NCI-H524 (cell line): ENCODE measurements at places on chromosomes 16 and 17.

GRCh38 chr16:22315979-22316378, 18.8 kb downstream of the POLR3E start:
- no peak for DNase-seq

DNA sequence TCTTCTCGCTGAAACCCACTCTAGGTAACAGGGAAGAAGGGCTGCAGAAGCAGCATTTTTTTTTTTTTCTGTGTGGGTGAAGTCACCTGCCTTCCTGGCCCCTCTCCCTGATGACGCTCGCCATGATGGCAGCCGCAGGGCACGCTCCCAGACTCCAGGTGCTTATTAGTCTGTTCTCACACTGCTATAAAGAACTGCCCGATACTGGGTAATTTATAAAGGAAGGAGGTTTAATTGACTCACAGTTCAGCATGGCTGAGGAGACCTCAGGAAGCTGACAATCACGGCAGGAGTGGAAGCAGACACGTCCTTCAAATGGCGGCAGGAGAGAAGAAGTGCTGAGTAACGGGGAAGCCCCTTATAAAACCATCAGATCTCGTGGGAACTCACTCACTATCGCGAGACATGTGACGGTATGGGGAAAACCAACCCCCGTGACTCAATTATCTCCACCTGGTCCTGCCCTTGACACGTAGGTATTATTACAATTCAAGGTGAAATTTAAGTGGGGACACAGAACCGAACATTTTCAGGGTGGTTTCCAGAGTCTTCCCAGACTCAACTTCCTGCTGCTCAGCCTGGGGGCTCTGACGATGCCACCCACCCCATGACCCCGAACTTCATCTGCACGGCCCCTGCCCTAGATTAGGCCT, 34.9 kb upstream of the NLRP1 start:
- no peak for DNase-seq

DNA sequence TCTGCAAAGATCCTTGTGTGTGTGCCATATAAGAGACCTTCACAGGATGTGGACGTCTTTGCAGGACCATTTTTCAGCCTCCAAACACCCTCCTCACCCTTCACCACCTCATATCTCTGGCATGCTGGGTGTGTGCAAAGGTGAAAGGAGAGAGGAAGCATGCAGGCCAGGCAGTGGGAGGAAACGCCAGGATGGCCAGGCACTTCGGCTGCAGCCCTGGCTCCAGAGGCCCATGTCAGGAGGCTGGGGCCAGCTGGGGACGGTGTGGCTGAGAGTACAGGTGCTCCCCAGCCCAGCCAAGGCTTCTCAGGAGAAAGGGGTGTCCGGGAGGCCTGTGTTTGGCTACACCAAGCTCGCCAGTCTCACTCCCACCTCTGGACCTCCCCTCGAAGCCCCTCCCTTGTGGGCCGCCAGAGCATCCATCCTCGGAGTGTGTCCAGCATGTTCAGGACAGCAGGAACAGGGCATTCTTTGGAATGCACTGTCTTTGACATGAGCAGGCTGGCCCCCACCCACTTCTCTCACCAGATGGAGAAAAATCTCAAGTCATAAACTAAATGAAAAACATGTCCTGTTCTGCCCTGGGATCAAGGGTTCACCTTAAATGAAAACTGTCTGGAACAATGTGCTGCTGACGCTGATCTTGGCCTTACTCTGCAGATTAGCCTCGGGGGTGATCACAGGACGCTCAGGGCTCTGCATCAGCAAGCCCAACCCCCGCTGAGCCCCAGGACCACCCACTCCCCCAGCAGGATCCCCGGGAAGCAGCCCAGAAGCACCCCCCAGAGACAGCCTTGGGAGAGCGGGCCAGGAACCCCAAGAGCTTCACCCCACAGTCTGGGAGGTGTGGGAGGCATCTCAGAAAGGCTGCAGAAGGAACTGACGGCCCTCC, 15.9 kb downstream of the PEMT start:
- no peak for DNase-seq

DNA sequence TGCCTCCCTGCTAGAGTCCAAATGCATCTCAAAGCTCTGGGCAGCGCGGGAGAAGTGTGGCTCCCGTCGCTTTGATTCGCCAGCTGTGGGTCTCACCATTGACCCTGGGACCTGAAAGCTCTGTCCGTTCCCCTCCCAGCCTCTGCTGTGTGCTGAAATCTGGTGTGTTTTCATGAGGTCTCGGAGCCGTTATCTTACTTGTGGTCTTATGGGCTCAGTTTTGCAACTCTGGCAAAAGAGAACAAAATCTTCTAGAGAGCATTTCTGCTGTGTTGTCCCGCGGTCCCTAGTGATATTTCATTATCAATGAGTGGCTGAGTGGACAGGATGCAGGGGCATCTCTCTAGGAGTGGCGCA, 13.3 kb downstream of the CRISPLD2 start:
- no peak for DNase-seq

DNA sequence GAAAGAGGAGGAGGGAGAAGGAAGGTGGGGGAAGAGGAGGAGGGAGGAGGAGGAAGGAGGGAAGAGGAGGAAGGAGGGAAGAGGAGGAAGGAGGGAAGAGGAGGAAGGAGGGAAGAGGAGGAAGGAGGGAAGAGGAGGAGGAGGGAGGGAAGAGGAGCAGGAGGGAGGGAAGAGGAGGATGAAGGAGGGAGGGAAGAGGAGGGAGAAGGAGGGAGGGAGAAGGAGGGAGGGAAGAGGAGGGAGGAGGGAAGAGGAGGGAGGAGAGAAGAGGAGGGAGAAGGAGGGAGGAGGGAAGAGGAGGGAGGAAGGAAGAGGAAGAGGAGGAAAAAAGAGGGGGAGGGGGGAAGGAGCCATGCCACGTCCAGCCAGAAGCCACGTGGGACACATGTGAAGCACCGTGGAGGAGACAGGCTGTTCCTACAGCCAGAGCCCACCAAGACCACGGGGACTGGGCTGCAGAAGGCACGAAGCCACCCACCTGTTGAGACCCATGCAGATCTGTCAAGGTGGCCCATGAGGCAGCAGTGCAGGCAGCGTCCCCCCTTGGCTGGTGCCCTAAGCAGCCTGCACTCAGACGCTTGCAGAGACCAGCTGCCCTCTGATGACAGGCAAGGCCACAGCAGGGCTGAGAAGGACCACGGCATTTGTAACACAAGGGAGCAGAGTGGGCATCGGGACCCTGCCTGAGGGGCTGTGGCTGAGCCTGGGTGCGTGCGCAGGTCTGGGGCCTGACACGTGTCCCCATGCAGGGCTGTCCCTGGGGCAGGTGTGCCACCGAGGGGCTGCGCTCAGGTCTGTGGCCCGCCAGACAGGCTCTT, 10.3 kb downstream of the NDUFAF8 start:
- no peak for DNase-seq

DNA sequence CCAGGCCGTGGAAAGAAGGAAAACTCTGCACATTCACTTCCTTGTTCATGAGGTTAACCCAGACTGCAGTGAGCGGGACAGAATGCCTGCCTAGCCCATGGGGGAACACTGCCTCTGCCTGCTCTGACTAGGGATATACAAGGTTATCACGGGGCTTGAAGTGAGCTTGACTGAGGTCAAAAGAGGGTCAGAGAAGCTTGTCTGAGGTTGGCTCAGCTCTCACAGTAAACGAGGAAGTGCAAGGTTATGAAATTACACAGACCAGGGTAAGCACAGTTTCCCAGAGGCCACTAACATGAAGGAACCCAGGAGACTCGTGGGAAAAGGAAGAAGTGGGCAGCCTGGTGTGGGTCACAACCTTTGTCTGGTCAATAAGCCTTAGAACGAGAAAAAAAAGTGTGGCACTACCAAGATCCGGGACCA, 28.7 kb downstream of the HIC1 start:
- no peak for DNase-seq

GRCh38 chr16:71532366-71532765, 6.1 kb downstream of the CHST4 start:
- no peak for DNase-seq

DNA sequence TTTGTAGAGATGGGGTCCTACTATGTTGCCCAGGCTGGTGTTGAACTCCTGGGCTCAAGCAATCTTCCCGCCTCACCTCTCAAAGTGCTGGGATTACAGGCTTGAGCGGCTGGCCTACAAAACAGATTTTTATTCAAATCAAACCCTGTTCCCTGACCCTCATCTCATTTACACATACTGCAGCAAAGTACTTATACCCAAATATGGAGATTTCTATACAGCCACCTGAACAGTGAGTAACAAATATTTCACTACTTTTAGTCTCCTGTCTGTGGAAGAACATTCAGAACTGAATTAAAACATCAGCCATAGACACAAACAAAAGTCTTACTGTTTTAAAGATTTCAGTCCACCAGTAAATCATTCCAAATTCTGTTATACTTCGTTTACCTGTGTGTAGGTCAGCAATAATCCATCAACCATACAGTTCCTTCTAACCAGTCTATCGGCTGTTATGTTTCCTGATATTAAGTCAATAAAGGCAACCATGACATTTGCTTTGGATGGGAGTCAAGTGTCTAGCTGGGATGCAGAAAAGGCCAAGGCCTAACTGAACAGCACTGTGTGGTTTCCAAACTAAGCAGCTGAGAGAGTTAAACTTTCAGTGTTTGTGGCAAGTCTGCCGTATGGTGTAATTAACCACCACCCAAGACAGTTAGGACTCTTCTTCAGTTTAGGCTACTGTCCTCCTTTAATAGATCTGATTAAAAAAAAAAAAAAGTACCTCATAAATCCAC, 22.3 kb downstream of the ERN1 start:
- DNase-seq = no peak

GRCh38 chr16:67928147-67928546, 3.5 kb downstream of the CTRL start:
- DNase-seq = no peak

DNA sequence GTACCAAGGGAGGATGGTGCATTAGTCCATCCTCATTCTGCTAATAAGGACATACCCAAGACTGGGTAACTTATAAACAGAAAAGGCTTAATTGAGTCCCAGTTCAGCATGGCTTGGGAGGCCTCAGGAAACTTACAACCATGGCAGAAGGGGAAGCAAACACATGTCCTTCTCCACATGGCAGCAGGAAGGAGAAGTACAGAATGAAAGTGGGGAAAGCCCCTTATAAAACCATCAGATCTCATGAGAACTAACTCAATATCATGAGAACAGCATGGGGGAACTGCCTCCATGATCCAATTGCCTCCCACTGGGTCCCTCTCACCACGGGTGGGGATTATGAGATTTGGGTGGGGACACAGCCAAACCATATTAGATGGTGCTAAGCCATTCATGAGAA, 84.5 kb downstream of the SEC14L1 start:
- DNase-seq = no peak

GRCh38 chr16:84874004-84874435, 54.2 kb downstream of the CRISPLD2 start:
- DNase-seq = no peak

DNA sequence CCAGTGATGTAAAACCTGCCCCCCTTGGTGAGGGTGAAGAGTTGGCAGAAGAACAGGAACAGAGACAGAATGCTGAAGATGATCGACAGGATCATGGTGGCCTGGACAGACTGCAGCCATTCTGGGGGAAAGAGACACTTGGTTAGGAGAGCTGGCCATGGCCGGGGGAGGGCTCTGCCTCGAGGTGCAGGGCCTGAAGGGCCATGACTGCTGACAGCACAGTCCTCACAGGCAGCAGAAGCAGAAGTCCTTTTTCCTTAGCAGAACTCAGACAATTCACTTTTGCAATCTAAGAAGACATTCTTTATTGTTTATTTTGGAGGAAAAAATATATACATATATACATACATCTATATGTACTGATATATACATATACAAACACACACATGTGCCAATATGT, 25.6 kb downstream of the PMP22 start:
- DNase-seq = no peak

GRCh38 chr17:46758614-46759013, 59.9 kb downstream of the WNT3 start:
- DNase-seq = no peak

DNA sequence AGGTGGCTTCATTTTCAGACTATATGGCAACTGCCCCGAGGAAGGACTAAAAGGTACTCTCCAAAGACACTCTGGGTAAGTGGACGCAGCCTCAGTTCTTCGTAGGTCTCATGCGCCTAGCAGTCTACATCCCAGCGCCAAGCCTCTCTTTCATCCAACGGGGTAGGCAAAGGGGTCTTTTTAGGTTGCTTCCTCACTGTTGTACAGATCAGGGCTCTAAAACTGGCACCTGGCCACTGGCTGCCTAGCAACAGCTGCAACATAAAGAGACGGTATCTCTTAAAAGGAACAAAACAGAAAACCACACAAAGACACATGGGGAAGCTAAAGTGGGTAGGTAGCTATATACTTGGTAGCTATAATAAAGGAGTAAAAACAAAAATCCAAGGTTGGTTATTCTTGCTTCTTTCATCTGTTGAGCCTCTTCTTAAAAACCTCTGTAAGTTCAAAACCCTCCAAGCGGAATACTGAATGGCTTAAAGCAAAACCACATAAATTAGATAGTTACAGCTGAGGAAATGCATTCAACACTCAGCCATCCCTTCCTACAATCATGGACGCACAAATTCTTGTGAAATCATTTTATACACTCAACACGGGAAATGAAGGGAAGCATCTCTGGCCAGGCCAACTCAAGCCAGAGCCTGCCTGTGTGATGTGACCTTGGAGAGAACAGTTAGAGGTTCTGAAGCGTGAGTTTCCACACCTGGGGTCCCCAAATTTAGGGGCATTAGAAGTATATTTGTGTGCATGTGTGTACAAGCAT, 22.7 kb downstream of the CYTH1 start:
- peak; percentile 68 for DNase-seq

DNA sequence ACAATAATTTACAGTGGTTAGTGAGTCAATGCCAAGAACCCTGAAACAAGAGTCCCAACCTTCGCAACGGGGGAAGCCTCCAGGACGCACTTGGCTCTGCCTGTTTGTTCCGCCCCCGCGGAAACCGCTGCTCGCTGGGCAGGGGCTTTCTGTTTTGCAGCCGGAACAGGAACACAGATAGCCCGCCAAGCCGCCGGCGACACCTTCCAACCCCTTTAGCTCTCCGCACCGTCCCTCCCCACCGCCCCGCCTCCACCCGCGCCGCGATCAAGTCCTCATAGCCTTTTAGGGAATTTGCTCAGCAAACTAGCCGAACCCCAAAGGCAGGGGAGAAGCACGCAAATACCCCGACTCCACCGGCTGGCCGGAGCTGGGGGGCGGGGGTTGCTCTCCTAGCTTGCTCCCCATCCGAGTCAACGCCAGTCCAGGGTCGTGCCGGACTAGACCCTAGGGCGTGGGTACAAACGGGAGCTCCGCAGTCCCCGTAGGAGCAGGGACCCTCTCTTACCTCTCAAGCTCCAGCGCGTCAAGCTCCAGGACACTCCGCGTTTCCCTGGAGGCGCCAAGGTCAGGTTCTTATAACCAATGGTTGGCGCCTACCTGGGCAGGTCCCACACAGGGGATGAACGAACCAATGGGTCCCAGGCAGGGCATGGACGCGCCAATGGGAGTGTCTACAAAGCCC, at the start of gene SLFN13:
Gene SLFN13, minus strand, starts transcription at position 553 of the 685 bp plus-strand sequence. CDS start 3,086 bp downstream, outside the sequence.
- no peak for DNase-seq

DNA sequence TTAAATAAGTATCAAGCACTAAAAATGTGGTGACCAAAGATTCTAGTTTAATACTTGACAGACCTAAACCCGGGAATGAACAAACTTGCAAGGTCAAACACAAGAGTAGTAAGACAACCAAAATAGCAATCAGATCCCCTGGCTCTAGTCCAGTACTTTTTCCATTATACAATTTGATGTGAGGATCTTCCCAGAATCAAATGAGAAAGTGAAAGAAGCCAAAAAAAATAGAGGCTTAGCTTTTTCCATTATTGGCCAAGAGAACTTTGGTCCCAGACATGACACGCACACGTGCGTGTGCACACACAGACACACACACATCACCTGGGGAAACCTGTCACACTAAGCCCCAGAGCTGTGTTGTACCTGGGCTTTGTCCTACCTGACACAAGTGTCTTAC, 300.6 kb upstream of the CDH5 start:
- no peak for DNase-seq

GRCh38 chr16:5575646-5576245, 478.2 kb upstream of the EEF2KMT start:
- no peak for DNase-seq

- no peak for DNase-seq
Measured at GRCh38 chr16:378821-379182, 3.0 kb downstream of the PGAP6 start.
